ENCODE measurements at places on chromosomes 5 and 9.
A peak's percentile ranks its signal among the peaks of the same experiment; 100 is the strongest.

DNA sequence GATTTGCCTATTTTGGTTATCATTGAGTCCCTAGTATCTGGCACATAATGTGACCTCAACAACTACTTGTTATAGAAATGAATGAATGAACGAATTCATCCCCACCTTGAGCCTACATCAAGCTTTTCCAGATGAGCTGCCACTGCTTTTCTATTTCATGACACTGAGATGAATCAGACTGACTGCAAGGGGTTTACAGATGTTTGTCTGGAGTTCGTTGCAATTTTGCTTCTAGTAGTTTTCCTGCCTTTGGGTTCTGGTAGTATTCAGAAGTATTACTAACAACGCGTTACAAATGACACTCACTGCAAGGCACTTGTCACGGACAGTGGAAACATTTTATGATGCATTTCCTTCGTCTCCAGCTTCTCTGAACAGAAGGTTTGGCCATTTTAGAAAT is 222.3 kb downstream of the CD180 start:
- no peak for DNase-seq
- no peaks in the 10 kb centered on the region for H3K4me1 ChIP-seq
- H3K27ac ChIP-seq: no peak overlapping the region
- peaks cover 2% of the 10 kb centered on the region for H3K36me3 ChIP-seq
- no peaks in the 10 kb centered on the region for H3K27me3 ChIP-seq

DNA sequence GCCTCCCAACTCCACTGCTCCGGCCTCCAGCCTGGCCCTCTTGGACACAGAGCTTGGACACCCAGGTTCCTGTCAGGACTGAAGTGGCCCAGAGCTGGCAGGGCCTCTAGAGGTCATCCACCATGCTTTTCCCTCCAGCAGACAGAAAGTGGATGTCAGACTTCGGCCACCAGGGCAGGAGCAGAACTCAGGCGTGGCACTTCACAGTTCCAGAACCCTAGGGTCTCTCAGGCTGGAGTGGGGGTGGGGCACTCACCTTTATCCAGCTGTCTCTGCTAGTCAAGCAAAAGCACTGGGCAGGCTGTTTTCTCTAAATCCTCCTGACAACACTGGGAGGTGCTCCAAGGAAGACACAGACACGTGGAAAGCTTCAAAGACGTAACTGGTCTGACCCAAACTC is 35.6 kb upstream of the N4BP3 start:
- no peak for DNase-seq
- peaks cover 3% of the 10 kb centered on the region for H3K27me3 ChIP-seq
- no peak overlapping the region for H3K4me3 ChIP-seq
- no peak overlapping the region for H3K27ac ChIP-seq
- H3K36me3 ChIP-seq: no peaks in the 10 kb centered on the region

GRCh38 chr9:97556721-97557605 is 55.5 kb downstream of the TMOD1 start:
- H3K27ac ChIP-seq: no peak overlapping the region
- H3K27me3 ChIP-seq: peaks cover 17% of the 10 kb centered on the region
- H3K36me3 ChIP-seq: no peaks in the 10 kb centered on the region
- no peak for DNase-seq

DNA sequence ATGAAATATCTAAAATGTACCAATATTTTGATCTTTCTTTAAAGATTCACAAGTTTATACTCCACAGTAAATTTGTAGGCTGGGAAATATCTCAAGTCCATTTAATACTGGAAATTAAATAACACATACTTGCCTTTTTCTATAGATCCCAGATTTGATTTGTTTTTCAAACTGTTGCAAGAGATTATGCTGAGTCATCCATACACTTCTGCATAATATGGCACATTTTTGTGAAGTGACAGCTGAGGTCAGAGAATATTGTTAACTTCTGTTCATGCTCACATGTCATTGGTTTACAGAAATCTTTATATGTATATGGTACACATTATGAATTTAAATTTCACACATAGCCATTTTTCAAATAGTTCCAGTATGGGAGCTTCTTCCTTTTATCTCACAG is 1066.3 kb upstream of the NUDT12 start:
- no peak for DNase-seq
- H3K4me1 ChIP-seq: no peaks in the 10 kb centered on the region
- H3K27ac ChIP-seq: no peak overlapping the region
- no peaks in the 10 kb centered on the region for H3K36me3 ChIP-seq

DNA sequence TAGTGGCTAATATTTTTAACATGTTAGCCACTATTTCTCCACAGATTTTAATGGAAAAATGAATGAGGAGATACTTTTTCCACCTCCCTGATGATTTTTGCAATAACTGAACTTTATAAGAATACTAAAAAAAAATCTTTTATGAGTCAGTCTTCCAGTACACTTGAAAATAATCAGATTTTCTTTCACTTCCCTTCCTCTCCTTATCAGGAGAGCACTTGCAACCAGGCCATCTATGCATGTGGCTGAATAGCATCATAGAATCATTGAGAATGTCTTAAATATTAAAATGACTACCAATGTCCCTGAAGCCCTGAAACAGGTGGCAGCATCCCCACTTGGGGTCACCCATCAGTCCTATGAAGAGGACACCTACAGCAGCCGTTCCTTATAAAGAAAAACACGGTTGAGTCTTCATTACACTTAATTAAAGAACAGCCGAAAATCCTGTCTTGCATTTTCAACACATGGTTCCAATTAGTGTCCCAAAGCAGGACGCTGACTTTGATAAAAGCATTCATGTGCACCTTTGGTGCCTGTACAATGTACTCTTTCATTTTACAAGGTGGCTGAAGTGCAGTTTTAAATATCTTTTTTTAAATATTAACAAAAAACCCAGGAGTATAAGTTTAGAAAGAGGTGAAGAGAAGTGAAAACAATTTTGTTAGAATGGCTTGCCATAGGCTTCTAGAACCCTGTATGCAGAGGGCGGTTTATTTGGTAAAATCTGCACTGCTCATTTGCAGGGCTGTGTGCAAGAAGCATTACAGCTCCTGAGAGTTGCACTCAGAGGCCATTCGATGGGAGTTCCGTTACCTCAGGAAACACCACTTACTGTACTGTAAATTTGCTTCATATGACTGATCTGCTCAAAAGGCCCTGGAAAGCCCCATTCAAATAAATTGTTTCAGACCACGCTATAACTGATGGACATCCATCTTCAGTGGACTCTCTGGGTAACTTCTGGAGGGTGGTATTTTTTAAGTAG is 106.9 kb upstream of the VCAN start:
- no peaks in the 10 kb centered on the region for H3K36me3 ChIP-seq
- H3K4me3 ChIP-seq: no peak overlapping the region
- no peak for DNase-seq
- H3K27ac ChIP-seq: no peak overlapping the region
- H3K27me3 ChIP-seq: no peaks in the 10 kb centered on the region
- no peaks in the 10 kb centered on the region for H3K4me1 ChIP-seq

DNA sequence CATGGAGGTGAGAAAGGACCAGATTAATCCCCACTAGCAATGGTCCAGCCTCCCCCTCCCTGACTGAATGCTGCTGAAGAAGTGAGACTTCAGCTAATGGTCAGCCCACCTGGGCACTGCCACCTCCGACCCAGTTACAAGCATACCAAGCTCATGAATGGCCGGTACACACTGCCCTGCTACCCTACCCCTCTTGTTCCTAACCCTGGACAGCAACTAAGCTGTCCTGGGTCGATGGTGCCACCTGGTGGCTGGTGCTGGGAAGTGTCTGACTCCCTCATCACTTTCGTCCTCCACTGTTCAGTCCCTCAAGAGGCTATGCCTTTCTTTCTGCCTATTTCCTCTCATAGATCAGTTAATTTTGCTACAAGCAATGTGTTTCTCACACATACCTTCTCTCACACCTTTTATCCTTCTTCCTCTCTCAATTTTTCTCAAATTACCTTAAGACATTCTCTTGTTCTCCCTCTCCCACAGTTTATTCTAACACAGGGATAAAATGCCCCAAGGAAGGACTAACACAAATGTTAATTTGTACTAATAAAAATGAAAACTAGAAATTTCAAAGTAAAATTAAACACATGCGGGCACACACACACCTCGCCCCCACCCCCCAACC is 42.4 kb downstream of the PAX5 start:
- peaks cover 32% of the 10 kb centered on the region for H3K27me3 ChIP-seq
- DNase-seq: peak; percentile 16
- no peak overlapping the region for H3K27ac ChIP-seq
- no peak overlapping the region for H3K4me3 ChIP-seq
- no peaks in the 10 kb centered on the region for H3K4me1 ChIP-seq

GRCh38 chr9:137421838-137422603 is 941 bp downstream of the EXD3 start:
- peak overlapping the region; percentile 61 for H3K4me3 ChIP-seq
- H3K27me3 ChIP-seq: no peaks in the 10 kb centered on the region
- no peaks in the 10 kb centered on the region for H3K36me3 ChIP-seq
- peaks cover 14% of the 10 kb centered on the region for H3K4me1 ChIP-seq

GRCh38 chr9:121824651-121825030 is 173.2 kb downstream of the DAB2IP start:
- DNase-seq: no peak
- H3K36me3 ChIP-seq: no peaks in the 10 kb centered on the region
- H3K4me3 ChIP-seq: no peak overlapping the region
- H3K27ac ChIP-seq: no peak overlapping the region
- H3K4me1 ChIP-seq: no peaks in the 10 kb centered on the region
- H3K27me3 ChIP-seq: no peaks in the 10 kb centered on the region

DNA sequence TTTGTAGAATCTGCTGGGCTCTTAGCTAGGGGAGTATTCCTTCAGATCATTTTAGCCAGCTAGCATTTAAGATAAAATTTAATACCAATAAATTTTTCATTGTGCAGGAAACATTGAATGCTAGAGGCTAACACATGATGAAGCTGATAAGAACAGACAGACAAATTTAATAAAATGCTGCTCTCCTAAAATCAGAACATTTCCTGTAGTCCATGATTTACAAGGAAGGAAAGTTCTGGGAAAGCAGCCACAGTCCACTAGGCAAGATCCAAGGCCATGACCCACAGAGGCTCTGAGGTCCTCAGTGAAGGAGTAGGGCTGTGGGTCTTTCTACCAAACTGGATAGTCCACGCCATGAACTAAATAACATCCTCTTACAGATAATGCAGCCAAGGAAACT is 253.0 kb downstream of the ICE1 start:
- no peaks in the 10 kb centered on the region for H3K4me1 ChIP-seq
- H3K36me3 ChIP-seq: no peaks in the 10 kb centered on the region
- no peak overlapping the region for H3K4me3 ChIP-seq
- no peak for DNase-seq
- H3K27me3 ChIP-seq: no peaks in the 10 kb centered on the region
- no peak overlapping the region for H3K27ac ChIP-seq

GRCh38 chr5:113678924-113679575 is 165.6 kb downstream of the YTHDC2 start:
- peak; percentile 55 for DNase-seq
- no peaks in the 10 kb centered on the region for H3K4me1 ChIP-seq
- H3K27me3 ChIP-seq: peaks cover 2% of the 10 kb centered on the region
- H3K4me3 ChIP-seq: no peak overlapping the region
- no peaks in the 10 kb centered on the region for H3K36me3 ChIP-seq

DNA sequence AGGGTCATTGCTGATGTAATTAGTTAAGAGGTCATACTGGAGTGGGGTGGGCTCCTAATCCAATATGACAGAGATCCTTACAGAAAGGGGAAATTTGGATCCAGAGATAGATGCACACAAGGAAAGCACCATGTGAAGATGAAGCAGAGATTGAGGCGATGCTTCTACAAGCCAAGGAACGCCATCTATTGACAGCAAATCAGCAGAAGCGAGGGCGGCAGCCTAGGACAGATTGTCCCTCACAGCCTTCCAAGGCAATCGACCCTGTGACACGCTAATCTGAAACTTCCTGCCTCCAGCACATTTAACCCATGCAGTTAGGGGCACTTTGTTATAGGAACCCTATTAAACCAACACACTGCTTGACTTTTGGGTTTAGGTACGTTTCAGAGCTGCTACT is 285.1 kb upstream of the DAP start:
- H3K27ac ChIP-seq: no peak overlapping the region
- no peak overlapping the region for H3K4me3 ChIP-seq
- H3K4me1 ChIP-seq: no peaks in the 10 kb centered on the region
- no peaks in the 10 kb centered on the region for H3K36me3 ChIP-seq
